ENCODE measurements at places on chromosomes 1 and 21.

- DNase-seq: no peak
Measured at GRCh38 chr1:222310836-222311235, 237.1 kb downstream of the HHIPL2 start.

GRCh38 chr1:90387805-90388204, 329.3 kb downstream of the BARHL2 start:
- DNase-seq: no peak

- DNase-seq: no peak
Measured at GRCh38 chr1:20980051-20980450, 192.9 kb upstream of the HP1BP3 start.

DNA sequence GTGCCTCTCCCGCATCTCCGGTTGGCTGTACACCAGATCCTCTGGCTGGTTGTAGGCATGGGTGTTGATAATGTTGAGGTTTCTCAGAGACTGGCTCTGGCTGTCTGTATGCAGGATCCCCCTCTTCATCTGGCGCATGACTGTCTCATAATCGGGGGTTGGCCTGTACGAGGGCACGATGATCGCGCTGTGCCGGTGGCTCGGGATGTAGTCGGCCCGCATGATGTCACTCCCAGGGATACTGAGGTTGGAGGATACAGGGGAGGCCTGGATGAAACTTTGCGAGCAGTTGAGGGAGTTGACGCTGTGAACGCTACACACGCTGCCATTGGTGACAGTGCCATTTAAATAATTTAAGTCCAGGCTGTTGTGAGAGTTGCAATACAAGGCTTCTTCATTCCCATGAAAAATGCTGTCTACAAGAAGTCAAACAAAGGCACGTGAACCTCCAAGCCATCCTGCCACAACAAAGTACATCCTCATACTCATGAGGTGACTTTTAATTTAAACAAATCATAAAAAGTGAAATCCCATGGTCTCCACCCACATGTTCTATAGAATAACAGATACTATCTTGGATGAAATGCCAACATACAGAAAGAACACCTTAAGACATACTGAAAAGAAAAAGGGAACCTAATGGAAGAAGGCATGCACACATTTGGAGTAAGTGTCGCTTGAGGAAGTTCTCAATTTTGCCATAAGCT, 103.6 kb downstream of the SMYD2 start:
- no peak for DNase-seq

DNA sequence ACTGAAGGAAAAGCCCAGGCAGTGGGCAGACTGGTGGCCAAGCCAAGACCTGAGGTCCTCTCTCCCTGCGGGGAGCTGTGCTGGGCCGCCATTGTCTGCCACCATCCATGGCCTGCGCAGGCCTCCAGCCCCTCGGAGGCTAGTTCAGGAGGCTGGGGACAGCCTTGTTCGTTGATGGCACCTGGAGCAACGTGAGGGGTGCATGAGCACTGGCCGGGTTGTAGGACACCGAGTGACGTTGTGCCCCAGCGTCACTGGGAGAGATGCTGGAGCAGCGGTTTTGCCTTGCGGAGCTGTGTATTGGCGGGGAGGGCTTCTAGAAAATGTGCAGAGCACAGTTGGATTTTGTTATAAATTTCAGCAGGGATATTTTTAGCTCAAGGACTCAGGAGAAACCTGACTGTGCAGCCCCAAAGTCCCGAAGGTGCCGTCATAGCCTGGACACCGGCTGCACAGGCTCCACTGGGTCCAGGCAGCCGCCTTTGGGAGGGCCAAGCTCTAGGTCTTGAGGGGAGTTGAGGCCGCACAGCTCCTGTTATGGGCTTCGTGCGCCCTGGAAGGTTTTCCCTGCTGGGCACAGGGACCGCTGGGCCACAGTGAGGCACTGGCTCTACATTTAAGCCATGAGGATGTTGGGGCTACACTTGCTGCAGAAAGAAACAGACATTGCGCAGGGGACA, 48.2 kb upstream of the ADARB1 start:
- no peak for DNase-seq

- peak; percentile 32 for DNase-seq
Measured at GRCh38 chr1:13965770-13966398, 265.9 kb downstream of the PRDM2 start.

- DNase-seq: peak; percentile 53
Measured at GRCh38 chr1:213541641-213542040, 446.1 kb upstream of the PROX1 start.

GRCh38 chr1:3050603-3051002, 18.4 kb upstream of the PRDM16 start:
- DNase-seq: no peak

GRCh38 chr21:35249636-35250035, 200.5 kb upstream of the RUNX1 start:
- no peak for DNase-seq

DNA sequence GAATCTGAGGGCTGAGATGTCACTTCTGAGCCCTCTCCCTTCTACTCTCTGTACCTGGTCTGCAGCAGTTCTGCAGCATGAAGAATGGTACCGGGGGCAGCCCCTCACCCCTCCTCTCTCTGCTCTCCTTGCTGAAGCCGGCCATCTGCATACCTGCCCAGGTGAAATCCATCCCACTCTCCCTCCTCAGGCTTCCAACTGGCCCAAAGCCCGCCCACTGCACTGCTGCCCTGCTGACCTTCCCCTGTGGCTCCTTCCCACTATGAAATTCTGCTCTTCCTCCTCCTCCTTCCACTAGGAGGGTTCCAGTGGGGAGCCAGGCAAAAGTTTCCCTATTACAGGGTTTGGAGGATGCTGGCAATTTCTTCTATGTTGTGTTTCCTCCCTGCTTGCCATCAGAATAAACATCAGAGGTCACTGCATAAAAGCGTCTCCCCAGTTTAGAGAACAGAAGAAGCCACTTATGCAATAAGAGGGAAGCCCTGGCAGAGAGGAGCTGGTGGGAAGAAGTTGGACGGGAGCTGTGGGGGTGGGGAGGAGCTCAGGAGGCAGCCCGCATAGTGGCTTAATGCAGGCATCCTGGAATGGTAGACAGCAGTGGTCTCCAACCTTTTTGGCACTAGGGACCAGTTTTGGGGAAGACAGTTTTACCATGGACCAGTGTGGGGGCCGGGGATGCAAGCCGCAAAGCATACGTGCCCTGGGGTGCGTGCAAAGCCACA, 30.3 kb downstream of the TMCO4 start:
- DNase-seq: no peak

GRCh38 chr1:155175281-155175926, 1.8 kb downstream of the TRIM46 start:
- DNase-seq: no peak

- no peak for DNase-seq
Measured at GRCh38 chr1:178536844-178537371, 24.0 kb downstream of the TEX35 start.

GRCh38 chr1:111571239-111571638, 48.4 kb upstream of the RAP1A start:
- no peak for DNase-seq

GRCh38 chr1:67100833-67101232, 33.9 kb downstream of the C1orf141 start:
- DNase-seq: no peak

- no peak for DNase-seq
Measured at GRCh38 chr1:78143152-78143551, 97.4 kb downstream of the GIPC2 start.

- DNase-seq: no peak
Measured at GRCh38 chr1:31572323-31573104, 3.8 kb upstream of the TINAGL1 start.

DNA sequence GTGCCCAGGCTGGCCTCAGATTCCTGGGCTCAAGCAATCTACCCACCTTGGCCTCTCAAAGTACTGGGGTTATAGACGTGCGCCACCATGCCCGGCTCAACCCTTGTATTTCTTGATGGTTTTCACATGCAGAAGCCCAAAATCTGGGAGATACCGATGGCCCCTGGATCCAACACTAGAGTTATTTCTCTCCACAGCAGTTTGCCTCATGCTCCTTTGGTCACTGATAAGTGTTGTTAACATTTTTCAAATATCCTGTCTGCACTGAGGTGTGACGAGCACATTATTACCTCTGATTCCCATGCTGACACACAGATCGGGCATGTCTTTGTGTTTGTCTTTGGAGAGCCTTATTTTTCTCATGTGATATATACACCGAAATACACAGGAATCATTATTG, 107.0 kb downstream of the KIF26B start:
- no peak for DNase-seq

GRCh38 chr1:197692965-197693364, 82.3 kb downstream of the DENND1B start:
- no peak for DNase-seq

- DNase-seq: no peak
Measured at GRCh38 chr1:234942879-234943506, 185.6 kb downstream of the TOMM20 start.

GRCh38 chr1:78825561-78825960, 175.9 kb downstream of the IFI44 start:
- DNase-seq: no peak

- no peak for DNase-seq
Measured at GRCh38 chr1:216929870-216930582, 206.8 kb upstream of the ESRRG start.

GRCh38 chr1:20732071-20732587, 374 bp downstream of the SH2D5 start:
- peak; percentile 34 for DNase-seq

DNA sequence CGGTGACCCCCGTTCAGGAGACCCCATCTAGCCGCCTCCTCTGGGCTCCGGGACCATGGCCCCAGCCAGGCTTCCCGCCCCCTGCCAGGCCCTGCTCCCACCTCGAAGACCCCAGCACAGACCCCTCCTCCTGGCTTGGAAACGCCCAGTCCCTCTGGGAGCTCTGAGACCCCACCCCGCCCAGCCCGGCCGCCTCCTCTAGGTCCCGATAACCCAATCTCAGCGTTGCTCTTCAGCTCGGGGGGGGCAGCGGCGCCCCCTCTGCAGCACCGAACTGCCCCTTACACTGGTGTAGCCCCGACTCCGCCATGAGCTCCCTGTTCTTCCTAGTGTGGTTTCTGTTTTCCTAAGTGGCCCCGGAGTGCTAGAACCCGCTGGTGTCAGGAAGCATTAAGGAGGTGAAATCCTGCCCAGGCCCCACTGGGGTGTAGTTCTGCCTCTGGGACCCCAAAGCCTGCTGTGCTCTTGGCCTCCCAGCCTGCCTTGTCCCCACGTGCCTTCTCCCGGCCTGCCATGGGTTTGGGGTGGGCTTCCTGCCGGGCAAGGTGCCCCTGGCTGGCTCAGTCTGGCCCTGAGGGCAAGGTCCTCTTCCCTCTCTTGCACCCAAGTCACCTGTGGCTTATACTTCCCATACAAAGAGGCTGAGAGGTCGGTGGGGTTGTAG, 10.7 kb upstream of the MMEL1 start:
- DNase-seq: no peak

DNA sequence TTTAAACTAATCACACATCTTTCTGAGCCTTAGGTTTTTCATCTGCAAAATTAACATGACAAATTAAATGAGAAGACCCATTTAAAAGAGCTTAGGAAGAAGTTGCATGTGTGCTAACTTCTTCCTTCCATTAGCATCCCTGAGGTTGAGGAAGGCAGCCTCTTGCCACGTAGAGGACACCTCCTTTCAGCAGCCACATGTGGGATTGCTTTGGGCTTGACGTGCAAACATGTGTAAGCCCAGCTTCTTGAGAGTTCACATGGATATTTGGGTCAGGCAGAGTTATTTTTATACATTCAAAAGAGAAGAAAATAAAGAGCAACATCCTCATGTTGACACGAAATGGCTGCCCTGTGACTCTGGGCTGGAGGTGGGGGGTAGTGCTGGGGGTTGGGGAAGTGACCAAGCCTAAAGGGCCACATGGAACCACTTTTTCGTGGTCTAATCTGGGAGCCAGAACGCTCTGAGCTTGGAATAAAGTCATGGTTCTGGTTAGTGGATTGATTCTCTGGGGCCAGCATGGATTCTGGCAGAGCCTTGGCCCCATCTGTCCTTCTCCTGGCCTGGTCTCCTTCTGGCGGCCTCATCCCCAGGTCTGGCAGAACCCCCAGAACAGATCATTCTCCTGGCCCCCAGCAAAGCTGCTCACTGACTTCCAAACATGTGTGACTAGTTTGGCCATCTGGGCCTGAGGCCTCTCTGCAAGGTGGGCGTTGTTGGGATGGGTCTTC, 137.1 kb upstream of the USP24 start:
- DNase-seq: no peak

DNA sequence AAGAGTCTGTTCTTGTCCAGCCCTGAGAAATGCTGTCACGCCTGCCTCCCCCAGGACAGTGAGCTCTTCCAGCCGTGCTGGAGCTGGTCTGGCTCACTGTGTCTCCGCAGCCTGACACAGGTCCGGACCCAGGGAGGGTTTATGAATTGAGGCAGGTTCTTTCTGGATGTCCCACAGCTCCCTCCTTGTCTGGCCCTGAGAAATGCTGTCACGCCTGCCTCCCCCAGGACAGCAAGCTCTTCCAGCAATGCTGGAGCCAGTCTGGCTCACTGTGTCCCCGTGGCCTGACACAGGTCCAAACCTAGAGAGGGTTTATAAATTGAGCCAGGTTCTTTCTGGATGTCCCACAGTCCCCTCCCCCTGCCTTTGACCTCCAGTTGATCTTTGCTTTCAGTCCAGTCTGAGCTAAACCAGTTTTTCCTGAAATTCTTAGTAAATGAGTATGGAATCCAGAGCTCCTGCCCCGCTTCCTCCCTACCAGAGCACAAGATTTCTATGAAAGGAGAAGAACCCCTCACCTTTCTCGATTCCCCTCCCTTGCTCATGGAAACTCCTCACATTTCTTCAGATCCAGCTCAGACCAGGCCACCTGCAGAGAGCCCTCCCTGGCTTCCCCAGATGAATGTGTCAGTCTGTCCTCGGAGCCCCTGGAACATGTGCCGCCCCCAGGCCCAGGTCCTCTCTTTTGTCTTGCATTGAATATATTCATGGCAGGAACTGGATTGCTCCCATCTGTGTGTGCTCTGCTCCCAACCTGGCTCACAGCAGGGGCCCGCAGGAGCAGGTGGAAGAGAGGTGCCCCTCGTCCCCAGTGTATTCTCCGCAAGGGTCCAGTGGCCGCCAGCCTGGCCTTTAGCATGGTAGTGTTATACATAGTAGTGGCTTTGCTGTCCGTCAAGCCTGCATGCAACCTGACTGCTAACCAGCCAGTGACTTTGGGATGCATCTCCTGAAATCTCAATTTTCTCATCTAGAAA, 116.3 kb downstream of the EPHB2 start:
- no peak for DNase-seq

DNA sequence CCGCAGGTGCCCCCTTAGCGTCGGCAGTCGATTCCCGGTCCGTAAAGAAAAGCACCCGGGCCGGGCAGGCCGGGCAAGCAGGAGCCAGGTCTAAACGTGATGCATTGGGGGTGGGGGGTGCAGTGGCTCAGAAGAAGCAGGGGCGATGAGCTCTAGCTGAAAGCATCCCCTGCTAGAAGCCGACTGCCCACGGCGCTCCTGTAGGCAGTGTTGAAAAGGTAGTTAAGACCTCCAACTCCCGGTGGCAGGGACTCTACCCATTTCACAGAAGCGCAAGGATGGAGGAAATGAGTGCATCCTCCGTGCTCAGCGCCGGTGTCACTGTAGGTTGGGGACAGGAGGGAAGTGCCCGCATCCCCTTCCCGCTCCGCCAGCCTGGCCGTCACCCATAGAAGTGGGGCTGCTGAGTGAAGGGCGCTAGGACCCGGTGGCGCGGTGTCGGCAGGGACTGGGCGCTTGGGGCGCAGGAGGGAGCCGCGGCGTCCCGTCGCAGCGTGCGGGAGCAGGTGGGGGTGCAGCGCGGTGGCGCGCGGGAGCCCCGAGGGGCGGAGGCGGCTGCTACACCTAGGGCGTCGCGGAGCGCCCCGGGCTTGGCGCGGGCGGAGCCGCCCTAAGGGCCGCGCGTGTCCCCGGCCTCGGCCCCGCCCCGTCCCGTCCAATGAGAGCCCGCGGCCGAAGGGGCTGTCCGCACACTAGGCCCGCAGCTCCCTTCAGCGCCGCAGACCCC, at the start of gene WNT2B:
Gene WNT2B, plus strand, starts transcription at position 688 of the 727 bp plus-strand sequence. CDS start 298 bp downstream, outside the sequence.
- DNase-seq: peak; percentile 8

GRCh38 chr1:205041998-205042910, 758 bp upstream of the CNTN2 start:
- peak; percentile 53 for DNase-seq

Measured in NCI-H1694 treated with DMSO at 0.1 percent for 48 hours (cell line).